IMR-90 (cell line): ENCODE measurements at places on chromosomes 11 and 22. TPM values are rescaled to one million over a fixed set of nuclear protein-coding genes. Genes with fewer than 3 reads are reported as not detected.
A peak's percentile ranks its signal among the peaks of the same experiment; 100 is the strongest.

DNA sequence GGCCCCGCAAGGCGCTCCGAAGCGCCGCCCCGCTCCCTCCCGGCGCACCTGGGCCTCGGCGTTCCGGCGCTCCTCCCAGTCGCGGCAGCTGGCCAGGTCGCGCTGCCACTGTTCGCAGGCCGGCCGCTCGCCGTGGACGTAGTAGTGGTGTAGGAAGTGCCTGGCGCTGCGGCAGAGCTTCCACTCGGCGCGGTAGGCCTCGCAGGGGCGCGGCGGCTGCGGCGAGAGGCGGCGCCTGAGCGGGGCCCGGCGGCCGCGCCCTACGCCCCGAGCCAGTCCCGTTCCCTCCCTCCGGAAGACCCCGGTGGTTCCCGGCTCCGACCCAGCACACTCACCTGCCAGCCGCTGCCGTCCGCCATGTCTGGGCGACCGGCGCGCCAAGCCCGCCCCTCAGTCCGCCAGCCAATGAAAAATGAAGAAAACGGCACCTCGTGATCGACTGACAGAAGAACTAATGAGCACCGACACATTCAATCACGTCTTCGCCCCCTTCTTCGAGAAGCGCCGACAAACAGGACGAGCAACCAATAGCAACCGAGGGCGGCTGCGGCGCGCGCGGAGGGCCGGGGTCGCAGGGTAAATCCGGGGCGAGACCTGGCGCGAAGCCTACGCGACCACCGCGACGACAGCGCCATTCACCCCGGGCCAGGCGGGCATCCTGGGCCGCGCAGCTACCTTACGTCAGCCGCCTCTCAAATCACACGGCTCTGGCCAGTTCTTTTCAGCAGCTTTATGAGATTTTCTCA lies at the start of gene C22orf39:
TSS of gene C22orf39 (minus strand) at position 382 of the 746 bp plus-strand sequence. CDS start at position 359, 23 bp downstream.
- H3K4me1 ChIP-seq, result peaks cover 9% of the 10 kb centered on the region
- H3K36me3 ChIP-seq, result peaks cover 23% of the 10 kb centered on the region
- peak; percentile 92 for DNase-seq
- H3K27ac ChIP-seq, result peak within 1 kb of the TSS; percentile 67
- peak within 1 kb of the TSS; percentile 81 for H3K4me3 ChIP-seq

DNA sequence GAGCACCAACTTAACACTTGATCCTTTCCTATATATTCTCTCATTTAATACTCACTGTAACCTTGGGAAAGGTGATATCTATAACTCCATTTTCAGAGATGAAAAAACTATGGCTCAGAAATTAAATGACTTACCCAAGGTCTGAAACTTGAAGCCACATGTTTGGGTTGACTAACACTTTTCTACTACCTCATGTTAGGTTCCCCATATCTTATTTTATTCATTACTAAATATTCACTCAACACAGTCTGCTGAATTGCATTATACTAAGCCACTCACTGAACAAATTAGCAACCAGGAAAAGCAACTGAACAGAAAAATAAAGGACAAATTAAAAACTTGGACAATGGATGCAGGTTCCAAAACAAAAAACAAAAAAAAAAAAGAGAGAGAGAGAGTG lies 59.9 kb downstream of the FAM168A start:
- H3K27ac ChIP-seq, result no peak overlapping the region
- no peak overlapping the region for H3K4me3 ChIP-seq
- H3K36me3 ChIP-seq, result no peaks in the 10 kb centered on the region
- no peak for DNase-seq

DNA sequence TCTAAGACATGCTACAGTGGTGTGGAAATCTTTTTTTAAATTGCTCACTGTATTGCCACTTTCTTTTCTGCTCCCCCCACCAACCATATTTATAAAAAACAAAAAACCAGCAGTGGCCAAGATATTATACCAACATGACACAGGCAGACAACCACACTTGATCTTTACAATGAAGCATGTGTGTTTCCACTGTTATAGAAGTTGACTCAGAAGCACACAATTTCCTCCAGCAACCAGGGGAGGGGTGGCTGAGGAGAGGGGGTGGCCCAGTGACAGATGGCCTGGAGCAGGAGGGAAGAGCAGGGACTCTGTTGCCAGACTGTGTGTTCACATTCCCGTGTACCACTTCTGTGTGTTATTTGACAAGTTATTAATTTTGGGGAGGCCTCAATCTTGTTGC lies 14.8 kb downstream of the CD59 start:
- no peak overlapping the region for H3K4me3 ChIP-seq
- H3K4me1 ChIP-seq, result peaks cover 36% of the 10 kb centered on the region
- DNase-seq, result peak; percentile 79

GRCh38 chr11:133529807-133530500 lies 2.3 kb downstream of the OPCML start:
- H3K27me3 ChIP-seq, result no peaks in the 10 kb centered on the region
- DNase-seq, result no peak
- no peak overlapping the region for H3K27ac ChIP-seq

GRCh38 chr11:35847473-35847872 lies 96.4 kb upstream of the LDLRAD3 start:
- no peak for DNase-seq
- H3K4me3 ChIP-seq, result no peak overlapping the region
- peaks cover 39% of the 10 kb centered on the region for H3K27me3 ChIP-seq

Gene GPHA2
- total RNA-seq, result not detected in 2 replicates

Gene SLC29A2
- under 0.01 TPM in 2 replicates for total RNA-seq

Gene SLC15A3
- total RNA-seq, result 1.9 and 3.2 TPM in 2 replicates

Gene OR5L2
- total RNA-seq, result not detected in 2 replicates

Gene OR5D18
- not detected in 2 replicates for total RNA-seq

Gene SCGB1C1
- total RNA-seq, result not detected in 2 replicates

Gene MS4A14
- total RNA-seq, result not detected in 2 replicates

Gene INPP5J
- total RNA-seq, result 0.28 and 0.36 TPM in 2 replicates
